IMR-90 (cell line): ENCODE measurements at places on chromosomes 3 and 15. TPM values are rescaled to one million over a fixed set of nuclear protein-coding genes. Genes with fewer than 3 reads are reported as not detected.

The CCK gene
- total RNA-seq: not detected in 2 replicates

The EPHB1 gene
- under 0.01 and 0.36 TPM in 2 replicates for total RNA-seq

The CGNL1 gene
- under 0.01 and 0.18 TPM in 2 replicates for total RNA-seq

The KLHDC8B gene
- total RNA-seq: 16.1 and 16.5 TPM in 2 replicates

The UROC1 gene
- not detected in 2 replicates for total RNA-seq

The LSAMP gene
- 7.9 and 8.1 TPM in 2 replicates for total RNA-seq

The UNC13C gene
- not detected in 2 replicates for total RNA-seq

The CLDN16 gene
- under 0.01 TPM in 2 replicates for total RNA-seq

The SLC2A2 gene
- not detected in 2 replicates for total RNA-seq

The IGF2BP2 gene
- 88.2 and 126 TPM in 2 replicates for total RNA-seq

The SENP7 gene
- 8.4 and 14.7 TPM in 2 replicates for total RNA-seq

- no peak for DNase-seq
Measured at GRCh38 chr15:26634319-26634718, 138.5 kb downstream of the GABRB3 start.

GRCh38 chr3:23203708-23204330 lies 692 bp downstream of the UBE2E2 start:
- peak; percentile 5 for DNase-seq

- DNase-seq: no peak
Measured at GRCh38 chr15:77143191-77143590, 72.3 kb upstream of the TSPAN3 start.

GRCh38 chr3:66439666-66440344 lies 61.0 kb downstream of the LRIG1 start:
- no peak for DNase-seq

GRCh38 chr15:35646790-35647189 lies 100.8 kb upstream of the DPH6 start:
- DNase-seq: no peak

DNA sequence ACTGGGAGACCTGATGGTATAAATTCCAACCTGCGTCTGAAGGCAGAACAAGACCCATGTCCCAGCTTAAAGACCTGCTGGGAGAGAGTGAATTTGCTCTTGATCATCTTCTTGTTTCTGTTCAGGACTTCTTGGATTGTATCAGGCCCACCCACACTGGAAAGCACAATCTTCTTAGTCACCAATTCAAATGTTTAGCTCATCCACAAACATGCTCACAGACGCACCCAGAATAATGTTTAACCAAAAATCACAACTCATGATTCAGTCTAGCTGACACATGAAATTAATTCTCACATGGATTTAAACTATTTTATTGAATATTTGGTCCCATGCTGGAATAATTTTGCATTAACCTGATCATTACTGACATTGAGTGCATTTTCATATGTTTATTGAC lies 37.8 kb upstream of the GOLGA6L2 start:
- no peak for DNase-seq

DNA sequence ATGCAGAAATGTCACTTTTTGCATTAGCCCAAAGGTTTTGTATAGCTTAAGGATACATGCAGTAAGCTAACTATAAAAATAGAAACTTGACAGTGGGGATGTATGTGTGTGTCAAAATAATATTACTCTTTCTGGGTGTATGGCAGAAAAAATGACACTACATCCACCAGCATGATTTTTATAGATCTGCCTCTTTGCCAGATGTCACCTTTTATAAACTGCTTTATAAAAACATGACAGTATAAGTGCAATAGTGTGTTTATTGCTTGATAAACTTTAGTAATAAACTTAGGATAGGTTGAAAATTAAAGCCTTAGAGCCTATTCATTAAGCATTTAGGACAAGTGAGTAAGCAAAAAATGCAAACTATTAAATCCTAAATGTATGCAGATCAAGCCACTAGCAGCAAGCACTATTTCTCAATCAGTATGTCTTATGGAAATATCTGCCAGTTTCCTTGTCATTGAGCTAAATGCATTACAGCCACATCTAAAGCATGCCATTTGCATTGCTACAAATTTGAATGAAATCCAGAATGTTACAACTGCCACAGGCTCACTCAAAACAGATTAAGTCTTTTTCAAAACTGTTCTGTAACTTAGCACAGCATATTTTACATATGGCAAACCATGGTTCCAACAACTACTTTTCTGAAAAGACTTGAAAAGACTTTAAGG lies 935.0 kb downstream of the FHIT start:
- DNase-seq: peak; percentile 78

DNA sequence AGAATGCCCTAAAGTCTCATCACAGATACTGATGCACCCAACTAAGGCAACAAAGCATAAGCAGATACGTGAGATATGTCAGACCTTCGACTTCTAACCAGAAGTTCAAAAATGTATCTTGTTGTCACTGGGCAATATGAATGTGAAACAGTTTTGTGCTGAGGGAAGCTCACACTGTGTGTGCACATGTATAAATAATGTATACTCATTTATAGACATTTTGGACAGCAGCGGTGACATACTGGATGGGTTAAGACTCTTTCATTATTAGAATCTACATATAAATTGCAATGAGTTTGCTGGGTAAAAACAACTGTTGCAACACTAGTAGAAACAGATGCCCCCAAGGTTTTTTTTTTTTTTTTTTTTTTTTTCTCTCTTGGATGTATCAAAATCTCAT lies 37.9 kb downstream of the TIGIT start:
- DNase-seq: no peak

- DNase-seq: peak; percentile 78
Measured at GRCh38 chr3:20054549-20054987, 14.3 kb downstream of the KAT2B start.

GRCh38 chr3:29065211-29065785 lies 215.6 kb upstream of the RBMS3 start:
- peak; percentile 99 for DNase-seq

- no peak for DNase-seq
Measured at GRCh38 chr3:37885814-37886213, 24.1 kb downstream of the CTDSPL start.

DNA sequence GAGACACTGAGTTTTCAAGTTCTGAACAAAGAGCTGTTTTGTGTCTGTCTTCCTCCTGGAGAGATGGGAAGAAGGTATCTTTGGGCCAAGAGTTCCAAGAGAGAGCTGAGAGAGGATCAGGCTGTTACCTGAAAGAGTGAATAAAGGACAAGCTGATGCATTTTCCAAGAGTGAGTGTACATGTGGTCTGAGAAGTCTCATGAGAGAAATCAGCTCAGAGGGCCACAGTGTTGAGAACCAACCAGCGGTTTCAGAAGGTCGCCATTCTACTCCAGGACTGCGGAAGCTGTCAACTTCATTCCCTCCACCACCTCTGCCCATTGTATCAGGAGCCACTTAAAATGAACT lies 42.7 kb upstream of the PPP2R3A start:
- DNase-seq: no peak

- DNase-seq: peak; percentile 91
Measured at GRCh38 chr3:108420926-108421325, 89.5 kb downstream of the MYH15 start.

DNA sequence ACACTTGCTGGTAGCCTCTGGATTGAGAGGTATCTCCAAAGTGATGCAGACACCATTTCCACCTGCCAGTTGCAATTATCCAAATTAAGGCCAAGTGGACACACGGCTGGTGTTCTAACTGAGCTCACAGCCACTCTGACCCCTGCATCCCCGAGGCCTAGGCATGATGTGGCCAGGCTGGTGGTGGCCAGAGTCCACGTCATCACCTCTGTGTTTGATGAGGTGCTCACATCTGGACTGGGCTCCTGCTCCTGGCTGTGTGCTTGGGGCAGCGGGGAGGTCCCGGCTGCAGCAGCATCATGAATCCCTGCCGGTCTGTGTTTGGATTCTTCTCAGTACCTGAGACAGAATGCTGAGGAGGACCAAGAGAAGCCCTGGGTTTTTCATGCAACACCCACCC lies 4.9 kb downstream of the OXTR start:
- DNase-seq: no peak

DNA sequence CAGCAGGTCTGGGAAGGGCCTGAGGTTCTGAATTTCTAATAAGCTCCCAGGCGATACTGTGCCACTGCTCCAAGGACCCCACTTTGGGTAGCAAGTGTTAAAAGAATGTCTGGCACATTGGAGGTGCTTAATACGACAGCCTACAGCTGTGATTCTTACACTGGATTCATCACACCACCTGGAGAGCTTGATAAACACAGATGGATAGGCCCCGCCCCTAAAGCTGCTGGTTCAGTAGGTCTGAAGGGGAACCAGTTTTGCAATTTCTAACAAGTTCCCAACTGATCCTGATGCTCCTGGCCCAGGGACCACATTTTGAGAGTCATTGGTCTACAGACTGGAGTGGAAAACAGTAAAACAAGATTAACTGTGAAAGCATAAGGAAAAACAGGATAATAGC lies 124.8 kb upstream of the ST8SIA2 start:
- no peak for DNase-seq

DNA sequence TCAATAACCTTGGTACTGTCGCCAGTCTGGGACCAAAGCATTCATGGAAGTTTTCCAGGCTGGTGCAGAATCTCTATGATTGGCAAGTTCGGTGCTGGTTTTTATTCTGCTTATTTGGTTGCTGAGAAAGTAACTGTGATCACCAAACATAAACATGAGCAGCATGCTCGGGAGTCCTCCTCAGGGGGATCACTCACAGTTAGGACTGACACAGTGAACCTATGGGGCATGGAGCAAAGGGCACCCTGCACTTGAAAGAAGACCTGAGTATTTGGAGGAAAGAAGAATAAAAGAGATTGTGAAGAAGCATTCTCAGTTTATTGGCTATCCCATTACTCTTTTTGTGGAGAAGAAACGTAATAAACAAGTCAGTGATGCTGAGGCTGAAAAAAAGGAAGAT lies 19.1 kb upstream of the EIF2B5 start:
- no peak for DNase-seq

GRCh38 chr15:73325191-73325861 lies 43.4 kb downstream of the HCN4 start:
- DNase-seq: no peak

DNA sequence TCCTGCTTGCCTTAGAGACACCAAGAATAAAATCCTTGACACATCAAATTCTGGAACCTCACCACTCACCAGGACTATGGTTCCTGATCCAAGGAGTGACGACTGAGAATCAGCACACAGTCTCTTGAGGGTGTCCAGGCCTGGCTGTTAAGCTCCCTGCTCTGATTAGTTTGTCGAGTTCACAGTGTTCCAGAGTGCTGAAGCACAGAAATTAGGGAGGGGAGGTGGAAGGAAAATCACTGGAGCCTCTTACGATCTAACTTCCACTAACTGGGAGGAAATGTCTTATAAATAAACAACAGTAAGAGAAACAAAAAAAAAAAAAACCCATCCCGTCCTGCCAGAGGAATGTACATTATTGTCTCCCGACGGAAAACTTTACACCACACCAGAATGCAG lies 330.2 kb downstream of the TIGIT start:
- DNase-seq: peak; percentile 71

GRCh38 chr3:112047264-112047663 lies 12.7 kb downstream of the TMPRSS7 start:
- no peak for DNase-seq

DNA sequence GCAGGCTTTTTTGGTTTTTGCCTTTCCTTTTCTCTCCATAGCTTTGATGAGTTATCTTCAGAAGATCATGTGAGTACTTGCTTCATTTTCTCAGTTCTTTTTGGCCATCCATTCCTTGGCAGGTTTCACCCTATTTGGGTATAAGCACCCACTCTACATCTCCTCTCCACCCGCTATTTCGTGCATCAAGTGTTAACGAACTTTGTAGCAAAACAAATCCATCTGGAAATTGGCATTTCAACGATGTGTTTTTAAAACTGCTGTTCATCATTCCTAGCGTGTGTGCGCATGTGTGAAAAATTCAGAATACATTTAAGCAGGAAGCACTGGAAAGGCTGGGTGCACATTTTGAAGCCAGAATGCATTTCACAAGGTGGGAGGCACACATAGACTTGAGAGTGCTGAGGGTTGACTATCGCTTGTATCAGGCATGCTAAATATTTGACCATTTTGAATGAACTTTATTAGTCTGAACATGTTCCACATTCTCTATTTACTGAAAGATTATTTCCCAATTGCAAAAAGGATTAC lies 89.7 kb upstream of the FHIT start:
- no peak for DNase-seq

- DNase-seq: no peak
Measured at GRCh38 chr15:27328608-27329007, 357.6 kb downstream of the GABRG3 start.

DNA sequence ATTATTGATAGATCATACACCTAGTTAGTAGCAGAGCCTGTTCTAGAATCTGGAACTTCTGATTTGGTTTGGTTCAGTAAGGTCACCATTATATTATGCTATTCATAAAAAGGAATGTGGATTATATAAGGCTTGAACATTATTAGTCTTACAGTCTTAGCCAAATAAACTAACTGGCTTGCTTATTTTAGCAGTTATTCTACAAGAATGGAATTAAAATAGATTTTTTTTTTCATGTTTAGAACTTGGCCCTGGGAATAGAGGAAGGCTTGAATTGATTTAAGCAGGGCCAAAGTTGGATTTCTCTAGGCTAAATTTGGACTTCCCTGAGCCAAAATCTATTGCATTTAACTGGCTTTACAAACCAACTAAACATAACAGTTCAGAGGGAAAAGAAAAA lies 24.4 kb downstream of the DTWD1 start:
- peak; percentile 47 for DNase-seq

GRCh38 chr3:59388555-59389270 lies 338.9 kb upstream of the CFAP20DC start:
- DNase-seq: no peak

GRCh38 chr3:175743733-175744400 lies 884.7 kb downstream of the NAALADL2 start:
- DNase-seq: peak; percentile 80

- no peak for DNase-seq
Measured at GRCh38 chr15:49471733-49472132, 48.7 kb downstream of the FGF7 start.

DNA sequence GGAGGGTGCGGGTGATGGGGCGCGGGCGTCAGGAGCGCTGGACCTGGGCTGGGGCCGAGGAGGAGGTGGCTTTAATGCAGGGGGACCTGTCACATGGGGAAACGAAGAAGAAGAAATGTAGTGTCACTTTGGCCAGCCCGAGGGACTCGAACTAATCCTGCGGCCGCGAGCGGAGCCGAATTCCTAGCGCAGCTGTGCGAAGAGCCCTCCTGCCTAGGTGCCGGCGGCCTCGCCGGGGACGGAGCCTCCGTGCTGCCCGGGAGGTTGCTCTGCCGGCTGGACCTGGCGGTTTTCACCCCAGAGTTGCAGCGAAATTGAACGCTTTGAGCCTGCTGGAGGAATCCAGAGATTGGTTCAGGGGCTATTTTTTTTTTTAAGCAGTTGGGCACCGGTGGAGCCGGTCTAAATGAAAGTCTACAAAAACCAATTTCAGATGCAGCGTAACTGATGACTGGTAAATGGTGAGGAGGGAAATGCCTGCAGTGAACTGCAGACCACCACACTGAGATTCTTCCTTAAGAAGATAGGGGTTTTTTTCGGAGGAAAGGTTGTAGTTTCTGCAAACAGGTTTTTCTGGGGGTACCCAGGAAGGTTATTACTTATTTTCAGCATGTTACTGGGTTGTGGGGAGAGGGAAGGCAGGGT lies 662 bp downstream of the TMEM108 start:
- DNase-seq: no peak

DNA sequence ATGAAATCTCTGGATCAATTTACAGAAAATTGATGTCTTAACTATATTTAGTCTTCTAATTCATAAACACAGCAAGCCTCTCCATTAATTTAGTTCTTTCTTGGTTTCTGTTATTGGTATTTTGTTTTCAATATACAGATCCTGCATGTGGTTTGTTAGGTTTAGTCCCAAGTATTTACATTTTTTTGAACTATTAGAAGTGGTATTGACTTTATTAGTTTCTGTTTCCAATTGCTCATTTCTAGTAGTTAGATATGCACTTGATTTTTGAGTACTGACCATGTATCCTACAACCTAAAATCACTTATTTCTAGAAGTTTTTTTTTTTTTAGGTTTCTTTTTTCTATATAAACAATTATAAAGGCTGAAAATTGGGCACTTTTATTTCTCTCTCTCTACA lies 335.9 kb downstream of the CHST2 start:
- DNase-seq: no peak
